ENCODE measurements at places on chromosomes 11 and 22.

DNA sequence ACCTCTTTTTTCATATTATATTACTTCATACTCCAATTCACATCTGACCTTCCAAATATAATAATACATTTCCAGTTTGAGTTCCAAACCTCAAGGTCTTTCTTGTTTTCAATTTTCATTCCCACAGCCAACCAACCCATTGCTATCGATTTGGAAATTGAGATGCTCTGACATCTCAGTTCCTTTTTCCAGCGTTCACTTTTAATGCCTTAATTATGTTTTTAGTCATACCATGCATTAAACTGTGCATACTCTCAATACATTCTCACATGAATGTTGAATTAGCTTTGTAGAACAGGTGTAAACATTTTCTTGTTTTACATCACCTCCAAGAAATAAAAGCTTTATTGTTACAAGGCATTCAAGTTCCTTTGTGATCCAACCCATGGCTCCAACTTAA is 294.2 kb upstream of the ANO3 start:
- DNase-seq = no peak

DNA sequence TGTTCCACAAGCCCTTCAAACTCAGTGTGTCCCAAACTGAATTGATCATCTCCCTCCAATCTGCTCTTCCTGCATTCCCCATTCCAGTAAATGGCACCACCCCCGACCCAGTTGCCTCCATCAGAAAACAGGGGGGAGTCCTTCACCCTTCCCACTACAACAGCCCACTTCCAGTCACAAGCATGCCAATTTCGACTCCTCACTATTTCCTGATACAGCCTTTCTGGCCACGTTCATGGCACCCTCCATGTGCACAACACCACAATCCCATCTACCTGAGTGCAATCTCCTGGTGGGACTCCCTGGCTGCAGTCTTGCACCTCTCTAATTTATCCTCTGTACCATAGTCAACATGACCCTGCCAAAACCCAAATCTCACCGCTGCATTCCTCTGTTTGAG is 1.6 kb upstream of the DNAL4 start:
- no peak for DNase-seq

DNA sequence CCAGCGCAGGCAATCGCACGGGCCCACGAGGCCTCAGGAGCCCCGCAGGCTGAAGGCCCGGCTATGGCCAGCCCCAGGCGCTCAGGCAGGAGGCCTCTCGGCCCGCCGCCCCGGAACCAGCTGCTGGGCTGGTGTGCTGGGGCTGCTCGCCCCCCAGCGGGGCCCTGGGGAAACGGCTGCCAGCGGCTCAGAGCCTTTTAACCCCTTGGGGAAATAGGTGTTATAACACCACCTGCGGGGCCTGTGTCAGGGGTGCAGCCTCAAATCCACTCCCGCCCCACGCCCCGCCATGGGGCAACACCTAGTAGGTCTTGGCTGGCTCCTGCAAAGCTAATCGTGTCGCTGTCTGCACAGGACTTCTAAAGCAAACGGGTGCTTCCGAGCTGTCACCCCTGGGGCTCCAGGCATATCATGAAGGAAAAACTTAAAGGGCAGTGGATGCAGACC is 237.4 kb downstream of the TTC28 start:
- DNase-seq = peak; percentile 62

DNA sequence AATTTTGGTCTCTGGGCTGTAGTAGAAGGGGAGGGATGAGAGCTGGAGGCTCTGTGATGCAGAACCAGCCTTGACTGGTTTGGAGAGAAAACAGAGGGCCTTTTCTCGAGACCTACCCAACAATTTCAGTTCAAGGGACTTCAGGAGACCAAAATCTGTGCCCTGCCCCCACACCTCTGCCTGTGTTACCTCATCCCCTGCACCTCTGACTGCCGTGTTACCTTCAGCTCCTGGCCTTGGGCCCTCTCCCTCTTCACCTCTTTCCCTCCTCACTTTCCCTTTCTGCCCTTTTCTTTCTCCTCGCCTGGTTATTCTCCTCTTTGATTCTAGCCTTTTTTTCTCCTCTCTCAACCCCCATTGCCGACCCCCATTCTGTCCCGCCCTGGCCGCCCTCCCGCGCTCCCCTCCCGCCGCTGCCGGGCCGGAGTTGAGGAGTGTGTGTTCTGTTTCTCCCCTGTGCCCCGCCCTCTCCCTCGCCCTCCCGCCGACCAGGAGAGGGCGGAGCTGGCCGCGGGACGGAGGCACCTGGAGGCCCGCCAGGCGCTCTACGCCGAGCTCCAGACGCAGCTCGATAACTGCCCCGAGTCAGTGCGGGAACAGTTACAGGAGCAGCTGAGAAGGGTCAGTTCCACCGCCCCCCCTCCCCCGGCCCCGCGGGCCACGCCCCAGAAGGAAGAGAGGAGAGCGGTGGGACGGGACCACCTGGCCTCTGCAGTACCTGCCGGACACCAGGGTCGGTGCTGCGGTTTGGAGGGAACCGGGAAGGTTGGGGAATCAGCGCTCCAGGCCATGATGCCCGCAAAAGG is 27.2 kb downstream of the PHLDB1 start:
- no peak for DNase-seq

DNA sequence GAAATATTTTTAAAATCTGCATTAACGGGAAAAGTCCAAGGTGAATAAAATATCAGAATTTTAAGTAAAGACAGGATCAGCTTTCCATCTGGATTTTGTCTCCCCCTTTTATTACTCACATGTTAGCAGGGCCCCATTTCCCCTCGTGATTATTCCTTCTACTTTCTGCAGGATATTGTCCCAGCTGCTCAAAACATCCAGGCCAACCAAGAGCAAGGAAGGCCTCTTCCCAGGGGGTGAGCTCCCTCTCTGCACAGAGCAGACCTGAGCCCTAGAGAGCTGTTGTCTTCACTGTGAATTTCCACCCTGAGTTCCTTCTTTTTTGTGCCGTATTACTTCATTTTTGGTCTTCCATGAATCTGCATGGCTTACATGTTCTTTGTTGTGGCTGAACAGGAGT is 3.7 kb upstream of the TMPRSS13 start:
- DNase-seq = no peak

GRCh38 chr11:6618117-6619003 is 862 bp downstream of the TPP1 start:
- peak; percentile 51 for DNase-seq

GRCh38 chr11:110000031-110000502 is 93.1 kb upstream of the ZC3H12C start:
- no peak for DNase-seq

- peak; percentile 40 for DNase-seq
Measured at GRCh38 chr11:73141309-73142127, 600 bp downstream of the FCHSD2 start.

GRCh38 chr11:73221996-73222395 is 3.9 kb downstream of the P2RY2 start:
- no peak for DNase-seq

GRCh38 chr11:111059726-111060125 is 185.8 kb upstream of the POU2AF2 start:
- DNase-seq = no peak

GRCh38 chr11:121473064-121473777 is 20.5 kb upstream of the SORL1-AS1 start:
- DNase-seq = no peak
